ENCODE measurements at places on chromosomes 1 and 21.

DNA sequence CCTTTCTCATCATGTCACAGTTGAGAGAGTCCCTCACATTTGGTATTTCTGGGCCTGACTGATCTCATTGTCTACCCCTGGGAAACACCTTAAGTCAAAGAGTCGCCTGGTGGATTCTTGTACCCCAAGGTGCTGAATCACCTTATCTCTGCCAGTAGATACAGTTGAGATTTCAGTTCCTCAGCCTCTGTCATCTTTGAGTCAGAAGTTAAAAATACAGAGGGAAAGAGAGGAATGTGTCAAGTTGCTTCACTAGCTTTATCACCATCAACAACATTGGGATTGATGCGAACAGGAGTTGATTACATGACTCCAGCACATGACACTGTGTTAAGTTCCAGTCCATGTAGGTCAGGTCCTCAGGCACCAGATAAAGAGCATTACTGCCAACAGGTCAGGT, 513.0 kb downstream of the NUF2 start:
- DNase-seq, result no peak

GRCh38 chr1:181129771-181130606, 41.5 kb downstream of the IER5 start:
- no peak for DNase-seq

GRCh38 chr1:91499904-91500755, 521 bp upstream of the CDC7 start:
- no peak for DNase-seq

- no peak for DNase-seq
These were observed 18.5 kb downstream of the SH3BP5L start for GRCh38 chr1:248807067-248807737.

- DNase-seq, result no peak
These were observed 12.9 kb upstream of the NUF2 start for GRCh38 chr1:163308811-163309210.

- DNase-seq, result no peak
These were observed 1067.0 kb downstream of the ADGRL2 start for GRCh38 chr1:82867781-82868180.

DNA sequence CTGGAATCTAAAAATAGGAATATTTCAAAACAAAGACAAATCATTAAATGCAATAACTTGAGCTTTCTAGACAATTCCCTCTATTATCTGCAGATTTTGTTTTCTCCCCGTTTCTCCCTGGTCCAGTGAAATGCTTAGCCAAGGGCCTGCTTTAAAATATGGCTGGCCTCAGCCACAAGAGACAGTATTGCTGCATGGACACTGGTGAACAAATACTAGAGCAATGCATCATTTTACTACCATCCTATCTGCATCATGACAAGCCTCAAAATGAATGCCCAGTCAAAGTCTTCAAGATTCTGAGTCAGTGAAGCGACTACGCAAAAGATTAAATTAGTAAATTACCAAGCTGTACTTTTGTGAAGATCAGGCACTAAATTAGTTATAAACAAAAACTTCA, 80.5 kb downstream of the ENAH start:
- DNase-seq, result no peak

DNA sequence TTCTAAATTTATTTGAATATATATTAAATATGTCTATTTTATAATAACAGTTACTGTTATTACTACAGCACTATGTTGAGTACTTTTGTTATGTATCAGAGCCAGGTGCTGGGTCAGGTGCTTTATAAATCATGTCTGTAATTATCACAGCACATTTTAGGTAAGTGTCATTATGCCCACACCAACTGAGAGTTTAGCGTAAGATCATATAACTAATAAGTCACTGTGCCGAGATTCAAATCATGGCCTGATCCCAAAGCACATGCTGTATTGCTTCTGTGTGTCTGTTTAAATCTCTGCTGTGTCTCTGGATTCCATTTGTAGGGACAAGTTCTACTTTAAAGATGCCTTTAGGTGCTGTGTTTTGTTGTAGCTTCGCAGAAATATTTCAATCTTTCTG, 1.9 kb downstream of the GPSM2 start:
- DNase-seq, result no peak

DNA sequence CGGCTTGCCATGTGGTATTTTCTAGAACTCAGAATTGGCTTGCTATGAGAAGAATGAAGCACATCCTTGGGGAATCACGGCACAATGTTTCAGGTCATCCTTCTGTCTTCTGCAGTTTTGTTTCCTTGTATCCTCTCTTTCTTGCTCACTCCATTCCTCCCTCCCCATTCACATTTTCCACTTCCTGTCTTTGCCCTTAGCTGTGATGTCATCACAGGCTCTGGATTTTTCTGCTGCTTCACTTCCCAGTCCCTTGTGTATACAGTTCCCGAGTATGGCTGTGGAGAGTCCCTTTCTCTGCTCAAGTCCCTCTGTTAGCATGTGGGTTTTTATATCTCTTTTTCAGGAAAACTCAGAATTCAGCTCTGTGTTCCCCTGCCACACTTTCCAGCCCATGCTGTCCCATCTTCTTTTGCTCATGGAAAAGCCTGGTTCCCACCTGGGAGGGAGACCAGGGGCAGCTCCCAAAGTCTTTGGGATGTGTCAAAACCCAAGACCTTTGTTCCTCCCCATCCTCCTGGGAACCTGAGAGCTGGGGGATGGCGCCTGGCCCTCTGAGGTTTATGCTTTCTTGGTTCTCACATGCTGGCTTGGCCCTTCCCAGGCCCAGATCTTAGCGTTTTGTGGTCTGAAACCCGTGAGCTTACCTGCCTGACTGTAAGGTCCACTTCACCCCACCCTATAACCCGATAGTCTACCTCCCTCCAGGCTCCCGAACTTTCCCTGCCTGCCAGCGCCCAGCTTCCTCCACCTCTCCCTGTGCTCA, 4.8 kb upstream of the RGS16 start:
- DNase-seq, result no peak

- no peak for DNase-seq
These were observed 26.5 kb upstream of the TSPEAR start for GRCh38 chr21:44737706-44738354.

- no peak for DNase-seq
These were observed 132.1 kb upstream of the PRMT6 start for GRCh38 chr1:106924360-106924759.

GRCh38 chr1:30451532-30452125, 271.8 kb downstream of the MATN1 start:
- DNase-seq, result no peak

- DNase-seq, result no peak
These were observed 172.3 kb downstream of the SIPA1L2 start for GRCh38 chr1:232457595-232457994.

- no peak for DNase-seq
These were observed 110.5 kb downstream of the NGF start for GRCh38 chr1:115227346-115228082.

- DNase-seq, result no peak
These were observed 333.8 kb upstream of the NR5A2 start for GRCh38 chr1:199693724-199694123.

DNA sequence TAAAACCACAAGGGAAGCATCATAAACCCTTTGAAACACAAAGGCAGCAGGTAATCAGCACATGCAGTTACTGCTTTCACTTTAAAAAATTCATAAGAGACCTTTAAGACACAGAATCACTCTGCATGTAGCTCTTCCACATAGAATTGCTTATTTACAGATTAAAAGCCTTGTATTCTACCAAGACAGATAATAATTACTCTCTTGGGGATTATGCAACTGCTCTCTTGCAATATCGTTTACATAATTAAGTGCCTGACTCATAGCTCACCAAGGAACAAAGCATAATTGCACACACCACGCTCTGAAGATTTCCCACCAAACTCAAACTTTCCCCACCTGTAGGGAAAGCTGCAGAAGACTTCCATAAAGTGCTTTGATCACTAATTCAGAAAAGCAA, 87.9 kb downstream of the VAV3 start:
- no peak for DNase-seq

GRCh38 chr1:18284805-18285537, 177.4 kb downstream of the IGSF21 start:
- no peak for DNase-seq

- DNase-seq, result no peak
These were observed 7.1 kb downstream of the ZBTB21 start for GRCh38 chr21:42003051-42003461.

- DNase-seq, result no peak
These were observed 46.9 kb downstream of the CD34 start for GRCh38 chr1:207863893-207864535.

DNA sequence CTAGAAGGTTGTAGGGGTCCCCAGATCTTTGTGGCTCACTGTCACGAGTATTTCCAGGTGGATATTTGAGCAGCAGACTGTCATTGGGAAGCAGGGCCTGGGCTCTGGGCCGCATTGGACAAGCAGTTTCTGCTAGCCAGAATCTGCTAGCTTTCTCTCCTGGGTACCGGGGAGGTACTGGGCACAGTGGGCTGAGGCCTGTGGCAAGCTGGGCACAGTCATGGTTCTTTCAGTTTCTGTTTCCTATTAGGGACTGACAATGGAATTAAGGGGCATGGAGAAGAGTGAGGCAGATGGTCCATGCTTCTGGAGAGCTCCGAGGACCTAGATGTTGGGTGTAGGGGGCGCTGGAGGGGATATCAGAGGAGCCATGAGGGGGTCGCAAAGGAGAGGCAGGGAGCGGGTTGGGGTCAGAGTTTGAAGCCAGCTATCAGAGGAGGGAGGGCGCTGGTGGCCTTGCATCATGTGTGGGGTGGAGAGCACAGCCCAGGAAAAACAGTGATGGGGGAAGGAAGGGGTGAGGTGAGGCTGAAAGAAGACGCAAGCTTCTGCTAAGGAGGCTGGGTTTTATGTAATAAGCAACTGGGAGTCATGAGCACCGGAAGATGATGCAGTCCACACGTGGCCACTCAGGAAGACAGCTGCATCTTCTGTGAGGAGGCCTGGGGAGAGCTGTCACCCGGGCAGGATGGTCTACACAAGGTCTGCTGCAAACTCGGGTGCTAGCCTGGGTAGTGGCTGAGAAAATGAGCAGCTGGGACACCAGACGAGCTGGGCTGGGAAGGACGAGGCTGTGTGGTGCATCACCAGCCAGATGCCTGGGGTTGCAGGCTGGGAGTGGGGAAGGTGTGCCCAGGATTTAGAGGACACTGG, 72.7 kb downstream of the IER5 start:
- DNase-seq, result no peak

DNA sequence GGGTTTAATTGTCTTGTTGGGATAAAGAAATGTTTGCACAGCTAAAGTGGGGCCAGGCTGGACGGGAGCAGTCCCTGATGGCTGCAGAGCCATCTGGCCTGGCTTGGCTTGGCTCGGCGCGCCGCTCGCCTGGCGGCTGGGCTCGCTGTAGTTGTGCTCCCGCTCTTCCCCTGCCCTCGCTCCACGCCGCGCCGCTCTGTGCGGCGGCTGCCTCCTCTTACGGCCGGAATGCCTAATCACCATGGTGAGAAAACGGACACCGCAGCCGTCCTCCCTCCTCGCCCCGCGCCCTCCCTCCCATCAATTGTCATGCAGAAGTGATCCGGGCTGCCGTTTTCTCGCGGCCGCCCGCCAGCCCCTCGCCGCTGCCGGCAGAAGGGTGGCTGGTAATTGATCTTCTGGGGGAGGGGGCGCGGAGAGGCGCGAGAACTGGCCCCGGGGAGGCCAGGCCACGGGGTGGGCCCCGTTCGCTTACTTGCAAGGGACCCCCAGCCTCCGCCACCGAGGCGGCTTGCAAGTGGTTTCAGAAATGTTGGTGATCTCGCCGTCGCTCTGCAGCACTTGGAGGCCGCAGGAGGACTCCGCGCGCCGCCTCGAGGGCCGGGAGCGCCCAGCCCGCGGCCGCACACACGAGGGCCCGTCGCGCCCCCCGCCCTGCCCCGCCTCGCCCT, 12.4 kb downstream of the RNF220 start:
- no peak for DNase-seq
